Cerebellar nuclear complex (tissue), 1 donor: ENCODE measurements at places on chromosomes 11 and 22.

DNA sequence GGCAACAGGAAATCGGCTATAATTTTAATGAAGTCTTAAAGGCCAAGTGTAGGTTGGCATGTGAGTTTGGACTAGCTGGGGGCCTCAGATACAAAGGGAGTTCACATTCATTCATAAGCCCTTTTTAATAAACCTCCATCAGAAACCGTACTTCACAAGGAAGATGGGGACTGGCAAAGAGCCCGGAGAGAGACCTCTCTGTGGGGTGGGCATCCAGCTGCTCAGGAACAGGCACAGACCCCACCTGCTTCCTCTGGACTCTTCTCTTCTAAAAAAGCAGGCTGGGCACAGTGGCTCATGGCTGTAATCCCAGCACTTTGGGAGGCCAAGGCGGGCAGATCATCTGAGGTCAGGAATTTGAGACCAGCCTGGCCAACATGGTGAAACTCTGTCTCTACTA lies 3.9 kb upstream of the ARFGAP3 start:
- DNase-seq: no peak

GRCh38 chr11:3169255-3170043 lies 4.3 kb upstream of the OSBPL5 start:
- no peak for DNase-seq

GRCh38 chr11:8309311-8309710 lies 45.6 kb upstream of the LMO1 start:
- no peak for DNase-seq

- DNase-seq: peak; percentile 97
Measured at GRCh38 chr22:41543854-41544670, at the start of gene POLR3H. Gene POLR3H, minus strand, starts transcription at chr22:41544470. Its CDS starts 369 bp downstream, at chr22:41544101.

- no peak for DNase-seq
Measured at GRCh38 chr11:57131080-57131790, 50.5 kb upstream of the LRRC55 start.

DNA sequence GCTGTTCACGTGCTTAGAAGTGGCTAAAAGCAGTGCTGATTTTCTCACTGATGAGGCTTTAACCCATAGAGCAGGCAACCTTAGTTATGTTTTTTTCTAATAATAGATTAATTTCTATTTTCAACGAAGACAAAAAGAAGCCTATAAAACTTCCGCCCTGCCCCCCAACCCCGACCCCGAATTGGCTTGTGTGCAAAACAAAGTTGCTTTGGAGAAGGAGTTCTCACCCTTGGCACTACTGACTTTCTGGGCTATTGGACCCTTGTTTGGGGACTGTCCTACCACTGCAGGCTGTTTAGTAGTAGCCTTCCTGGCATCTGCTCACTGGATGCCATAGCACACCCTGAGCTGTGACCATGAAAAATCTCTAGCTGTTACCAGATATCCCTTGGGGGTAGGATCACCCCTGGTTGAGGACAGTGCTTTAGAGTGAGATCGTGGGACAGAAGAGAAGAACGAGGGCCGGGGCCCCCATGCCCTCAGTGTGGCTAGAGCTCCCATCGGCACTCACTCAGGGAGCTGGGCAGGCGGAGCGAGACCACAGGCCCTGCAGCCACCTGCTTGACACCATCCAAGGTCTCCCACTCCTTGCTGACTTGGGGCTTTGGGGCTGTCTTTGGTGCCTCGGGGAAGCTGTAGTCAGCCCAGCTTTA lies 16.9 kb downstream of the SLC37A2 start:
- no peak for DNase-seq

DNA sequence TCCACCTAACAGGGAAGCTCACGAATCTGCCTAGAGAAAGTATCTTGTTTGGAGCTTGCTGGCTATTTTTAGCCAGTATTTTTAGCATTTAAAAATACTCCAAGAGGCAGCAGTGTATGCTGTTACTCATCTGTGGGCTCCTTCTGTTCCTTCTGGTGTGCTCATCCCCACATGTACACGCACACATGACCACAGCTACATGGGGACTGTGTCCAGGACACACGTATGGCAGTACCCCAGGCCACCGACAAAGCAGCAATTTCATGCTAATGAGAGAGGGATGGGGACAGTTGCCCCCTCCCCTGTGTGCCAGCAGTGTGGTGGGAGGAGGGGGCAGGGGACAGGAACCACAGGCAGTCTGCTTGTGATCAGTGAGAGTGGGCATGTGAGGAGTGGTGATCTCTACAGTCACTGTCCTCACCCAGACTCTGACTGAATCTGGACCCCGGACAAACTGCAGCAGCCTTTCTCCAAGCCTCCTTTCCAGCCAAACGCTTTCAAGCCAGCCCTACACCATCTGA lies 16.4 kb downstream of the USP2 start:
- DNase-seq: no peak

- DNase-seq: no peak
Measured at GRCh38 chr11:78497293-78497692, 77.4 kb downstream of the NARS2 start.

DNA sequence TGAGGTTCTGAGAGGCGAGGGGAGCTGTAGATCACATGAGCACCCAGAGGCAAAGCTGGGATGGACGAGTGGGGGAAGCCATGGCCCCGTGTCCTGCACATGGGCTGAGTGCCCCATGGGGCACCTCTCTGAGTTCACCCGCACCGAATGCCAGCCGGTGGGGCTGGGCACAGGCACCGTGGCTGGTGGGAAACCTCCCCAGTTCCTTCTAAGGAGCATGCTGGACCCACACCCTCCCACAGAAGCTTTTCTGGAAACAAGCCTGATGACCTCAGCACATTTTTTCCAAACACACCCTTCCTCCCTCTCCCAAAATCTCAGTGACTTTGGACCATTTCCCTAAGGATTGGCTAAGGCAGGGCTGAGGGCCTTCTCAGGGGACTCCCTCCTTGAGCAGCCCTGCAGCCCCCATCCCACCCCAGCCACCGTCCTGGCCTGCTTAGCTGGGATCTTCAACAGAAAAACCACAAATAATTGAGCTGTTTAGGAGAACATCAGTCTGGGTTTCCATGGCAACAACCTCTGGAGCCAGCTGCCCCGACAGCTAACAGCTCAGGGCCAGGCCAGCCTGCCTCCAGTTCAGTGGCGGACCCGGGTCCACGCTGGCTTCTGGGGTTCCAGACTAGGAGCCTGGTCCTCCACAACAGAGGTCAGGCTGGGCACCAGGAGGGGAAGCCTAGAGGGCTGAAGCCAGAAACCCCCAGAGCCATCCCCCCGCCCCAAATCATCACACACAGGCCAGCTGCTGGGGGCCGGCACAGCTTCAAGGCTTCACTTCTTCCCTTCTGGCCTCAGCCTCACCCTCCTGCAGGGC lies 18.1 kb upstream of the LINC01488 start:
- no peak for DNase-seq

DNA sequence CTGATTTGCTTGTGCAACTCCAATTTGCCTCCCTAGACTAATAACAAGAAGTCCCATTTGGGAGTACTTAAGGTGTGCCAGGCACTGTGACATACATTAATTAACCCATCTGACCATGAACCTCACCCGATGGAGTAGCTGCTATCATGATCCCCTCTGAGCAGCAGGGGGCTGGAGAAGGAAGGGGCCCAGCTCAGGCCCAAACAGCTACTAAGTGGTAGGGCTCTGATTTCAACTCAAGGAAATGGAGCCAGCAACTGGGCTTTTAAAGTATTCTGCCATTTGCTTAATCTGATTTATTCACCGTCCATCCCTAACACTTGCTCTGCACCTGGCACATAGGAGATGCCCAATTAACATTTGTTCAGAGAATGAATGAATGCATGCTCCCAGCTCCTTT lies 1.2 kb downstream of the CRYBB1 start:
- DNase-seq: no peak

DNA sequence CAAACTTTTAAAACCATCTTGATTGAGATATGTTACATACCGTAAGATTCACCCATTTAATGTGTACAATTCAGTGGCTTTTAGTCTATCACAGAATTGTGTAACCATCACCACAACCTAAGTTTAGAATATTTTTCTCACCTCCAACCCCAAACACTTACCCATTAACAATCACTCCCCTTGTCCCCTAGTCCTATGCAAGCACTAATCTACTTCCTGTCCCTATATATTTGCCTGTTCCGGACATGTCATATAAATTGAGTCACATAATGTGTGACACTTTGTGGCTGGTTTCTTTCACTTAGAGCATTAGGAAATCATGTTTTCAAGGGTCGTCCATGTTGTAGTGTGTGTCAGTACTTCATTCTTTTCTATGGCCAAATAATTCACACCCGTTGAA lies 38.8 kb downstream of the RASSF10 start:
- no peak for DNase-seq

DNA sequence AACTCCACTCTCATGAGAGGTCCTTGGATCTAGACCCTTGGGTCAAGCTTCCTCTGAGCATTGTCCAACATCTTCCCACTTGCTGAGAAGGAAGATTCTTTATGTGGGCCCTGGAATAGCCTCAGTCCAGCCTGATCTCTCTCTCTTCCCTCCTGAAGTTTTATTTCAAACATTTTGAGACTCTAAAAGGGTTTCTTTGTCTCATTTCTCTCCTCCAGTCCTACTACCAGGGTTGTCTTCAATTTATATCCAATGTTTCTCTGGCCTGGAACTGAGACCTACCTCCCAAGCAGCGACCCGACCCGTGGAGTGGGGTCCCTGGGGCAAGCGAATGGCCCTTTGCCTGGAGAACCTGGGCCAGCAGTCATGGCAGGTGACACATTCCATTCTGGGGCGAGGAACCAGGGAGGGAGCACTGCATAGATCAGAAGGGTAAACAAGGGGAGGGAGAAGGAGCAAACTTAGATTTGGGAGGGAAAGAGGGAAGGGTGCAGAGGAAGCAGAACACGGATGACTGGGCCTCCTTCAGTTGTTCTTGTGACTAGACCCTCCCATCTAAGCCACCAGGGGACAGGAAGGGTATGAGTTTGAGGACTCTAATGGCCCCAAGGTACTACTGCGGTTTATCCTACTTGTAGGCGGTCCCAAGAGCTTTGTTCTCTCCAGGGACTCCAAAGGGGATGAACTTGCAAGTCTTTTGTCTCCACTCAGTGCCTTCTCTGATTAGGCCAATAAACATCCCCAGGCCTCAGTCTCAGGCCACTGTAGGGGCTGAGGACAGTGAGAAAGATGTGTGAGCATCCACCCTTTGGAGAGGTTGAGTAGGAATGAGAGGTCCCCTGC lies 14.2 kb upstream of the PRAME start:
- DNase-seq: no peak

GRCh38 chr11:112706863-112707262 lies 254.4 kb upstream of the NCAM1 start:
- DNase-seq: no peak

DNA sequence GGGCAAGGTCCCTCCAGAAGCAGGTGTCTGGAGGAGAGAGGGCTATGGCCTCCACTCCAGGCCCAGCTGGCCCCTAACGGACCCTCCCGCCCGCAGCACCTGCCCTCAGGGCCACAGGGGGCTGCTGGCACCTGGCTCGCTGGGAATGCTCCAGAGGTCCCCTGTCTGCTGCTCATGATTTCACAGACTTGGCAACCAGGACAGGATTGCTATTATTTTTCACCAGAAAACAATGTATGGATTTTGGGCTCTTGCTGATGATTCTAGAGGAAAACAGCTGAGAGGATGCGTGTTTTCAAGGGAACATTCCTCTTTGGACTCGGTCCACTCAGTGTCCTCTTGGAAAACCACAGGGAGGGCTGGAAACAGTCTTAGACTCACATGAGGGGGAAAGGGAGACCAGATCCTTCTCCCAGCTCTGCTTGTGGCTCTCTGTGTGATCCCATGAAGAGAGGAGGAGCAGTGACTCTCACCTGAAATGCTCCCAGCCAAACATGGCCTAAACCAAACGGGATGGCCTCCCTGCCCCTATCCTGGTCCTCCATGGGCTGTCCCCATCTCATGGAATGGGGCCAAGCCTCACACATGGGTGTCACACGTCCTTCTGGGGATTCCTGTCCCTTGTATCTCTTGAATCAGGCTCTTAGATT lies 15.8 kb downstream of the MYEOV start:
- DNase-seq: no peak

- no peak for DNase-seq
Measured at GRCh38 chr11:60942219-60942618, 9.8 kb downstream of the SLC15A3 start.

DNA sequence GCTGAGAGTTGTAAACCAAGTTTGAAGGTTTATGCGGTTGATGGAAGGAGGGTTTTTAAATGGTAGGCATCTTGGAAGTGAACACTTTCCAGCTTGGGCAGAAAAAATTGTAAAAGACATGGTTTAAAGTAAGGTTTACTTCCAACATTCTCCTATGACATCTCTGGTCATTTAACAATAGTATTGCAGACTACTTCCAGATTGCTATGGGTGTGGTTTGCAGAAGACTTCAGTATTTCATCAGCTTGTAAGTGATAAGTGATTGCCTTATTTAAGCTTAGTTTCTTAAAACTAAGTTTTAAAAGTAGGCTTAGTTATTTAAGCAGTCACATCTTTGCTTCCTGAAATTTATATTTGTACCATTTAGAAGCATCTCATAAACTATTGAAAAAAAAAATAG lies 7.2 kb upstream of the STT3A start:
- DNase-seq: no peak

DNA sequence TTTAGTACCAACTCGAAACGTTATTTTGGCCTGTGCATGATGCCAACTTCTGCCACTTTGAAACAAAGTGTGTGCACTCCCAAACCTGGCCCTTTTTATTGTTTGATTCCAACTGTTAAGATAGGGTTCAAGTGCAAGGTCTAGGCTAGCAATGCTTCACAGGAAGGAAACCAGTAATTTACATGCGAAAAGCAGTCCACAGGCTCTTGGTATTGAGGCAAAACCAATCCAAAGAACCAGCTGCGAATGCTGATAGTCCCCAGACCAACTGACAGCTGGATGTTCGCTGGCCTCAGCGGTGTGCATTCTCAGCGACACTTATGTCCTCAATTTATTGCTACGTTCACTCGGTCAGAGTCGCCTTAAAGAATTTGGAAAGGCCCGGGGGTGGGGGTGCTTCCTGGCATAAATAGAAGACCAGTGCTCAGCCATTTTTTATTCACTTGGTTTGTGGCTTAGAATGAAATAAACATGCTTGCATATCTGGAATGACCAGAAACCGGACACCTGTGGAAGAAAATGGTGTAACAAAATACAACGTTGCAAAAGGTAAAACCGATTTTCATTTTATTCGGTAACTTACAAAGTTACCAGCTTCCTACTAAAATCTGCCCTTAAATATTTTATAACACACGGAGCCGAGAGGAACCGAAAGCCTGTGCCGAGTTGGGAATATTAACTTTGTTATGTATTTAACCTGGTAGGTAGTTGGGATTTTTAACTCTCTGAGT lies 1.6 kb downstream of the CPT1A start:
- no peak for DNase-seq

DNA sequence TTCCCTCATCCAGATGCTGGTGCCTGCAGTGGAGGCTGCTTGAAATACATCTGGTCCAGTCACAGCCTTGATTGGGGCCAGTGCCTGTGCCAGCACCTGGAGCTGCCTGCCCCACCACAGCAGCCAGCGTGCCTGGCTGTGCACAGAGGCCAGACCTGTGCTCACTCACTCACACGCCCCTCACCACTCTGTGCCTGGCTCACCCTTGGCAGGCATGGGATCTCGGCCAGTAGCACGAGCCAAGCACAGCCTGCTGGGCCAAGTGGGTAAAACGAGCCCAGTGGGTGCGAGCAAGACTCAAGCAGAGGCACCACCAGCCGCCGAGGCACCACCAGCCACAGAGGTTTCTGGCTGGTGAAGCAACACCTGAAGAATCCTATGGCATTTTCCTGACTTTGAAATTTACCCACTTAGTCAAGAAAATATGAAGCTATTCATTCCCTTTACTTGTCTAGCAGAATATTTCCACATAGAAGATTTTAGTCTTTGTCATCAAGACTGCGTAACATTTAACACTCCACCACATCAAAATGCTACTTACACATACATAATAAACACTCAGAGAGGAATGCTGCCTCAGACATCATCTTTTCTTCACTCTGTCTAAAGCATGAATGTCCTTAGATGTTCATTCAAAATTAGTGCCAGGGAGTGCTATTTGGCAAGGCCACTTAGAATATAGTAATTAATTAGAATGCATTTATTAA lies 424.3 kb upstream of the FAT3 start:
- DNase-seq: no peak
